ENCODE measurements at places on chromosomes 4 and X.

GRCh38 chr4:39636531-39637184 is 2.0 kb downstream of the SMIM14 start:
- peak; percentile 60 for DNase-seq
- H3K27me3 ChIP-seq = no peaks in the 10 kb centered on the region
- H3K27ac ChIP-seq = no peak overlapping the region
- H3K36me3 ChIP-seq = no peaks in the 10 kb centered on the region
- H3K4me1 ChIP-seq = peaks cover 25% of the 10 kb centered on the region
- H3K4me3 ChIP-seq = peak overlapping the region; percentile 96

DNA sequence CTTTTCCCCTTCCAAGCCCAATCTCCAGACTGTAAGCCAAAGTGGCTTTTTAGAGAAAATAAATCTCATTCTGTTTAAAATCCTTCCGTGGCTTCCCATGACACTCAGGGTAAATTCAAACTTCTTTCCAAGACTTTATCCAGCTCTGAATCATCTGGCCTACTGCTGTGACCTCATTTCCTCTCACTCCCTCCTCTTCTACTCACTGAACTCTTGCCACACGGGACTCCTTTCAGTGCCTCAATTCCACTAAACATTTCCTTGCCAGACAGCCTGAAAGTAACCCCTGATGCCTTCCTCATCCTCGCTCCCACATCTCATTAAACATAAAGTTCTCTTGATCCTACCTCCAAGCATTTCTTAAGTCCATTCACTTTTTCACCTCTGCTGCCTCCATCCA is 27.8 kb upstream of the RNF128 start:
- no peak overlapping the region for H3K27ac ChIP-seq
- H3K4me1 ChIP-seq = no peaks in the 10 kb centered on the region
- DNase-seq = no peak
- no peaks in the 10 kb centered on the region for H3K27me3 ChIP-seq
- no peak overlapping the region for H3K4me3 ChIP-seq

GRCh38 chrX:132704769-132705168 is 215.9 kb upstream of the MBNL3 start:
- no peak overlapping the region for H3K27ac ChIP-seq
- H3K36me3 ChIP-seq = no peaks in the 10 kb centered on the region
- no peak overlapping the region for H3K4me3 ChIP-seq

DNA sequence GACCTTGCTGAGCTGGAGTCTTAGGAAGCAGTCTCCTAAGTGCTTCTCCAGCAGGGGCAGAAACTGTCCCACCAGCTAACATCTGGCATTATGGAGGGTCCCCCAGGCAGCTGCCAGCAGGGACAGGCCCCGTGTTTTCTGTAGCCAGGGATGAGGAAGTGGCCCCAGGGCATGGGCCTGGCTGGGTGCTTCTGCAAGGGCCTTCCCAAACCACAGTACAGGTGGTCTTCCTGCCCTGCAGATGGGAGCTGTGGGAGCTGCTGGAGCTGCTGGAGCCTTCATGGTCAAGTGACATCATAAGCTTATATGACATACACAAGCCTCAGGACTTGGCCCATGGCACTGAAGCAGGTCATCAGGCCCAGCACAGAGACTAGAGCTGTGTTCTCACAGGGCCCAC is 5.0 kb upstream of the MSANTD1 start:
- H3K27me3 ChIP-seq = no peaks in the 10 kb centered on the region
- H3K4me1 ChIP-seq = peaks cover 9% of the 10 kb centered on the region
- H3K27ac ChIP-seq = no peak overlapping the region
- no peak for DNase-seq

DNA sequence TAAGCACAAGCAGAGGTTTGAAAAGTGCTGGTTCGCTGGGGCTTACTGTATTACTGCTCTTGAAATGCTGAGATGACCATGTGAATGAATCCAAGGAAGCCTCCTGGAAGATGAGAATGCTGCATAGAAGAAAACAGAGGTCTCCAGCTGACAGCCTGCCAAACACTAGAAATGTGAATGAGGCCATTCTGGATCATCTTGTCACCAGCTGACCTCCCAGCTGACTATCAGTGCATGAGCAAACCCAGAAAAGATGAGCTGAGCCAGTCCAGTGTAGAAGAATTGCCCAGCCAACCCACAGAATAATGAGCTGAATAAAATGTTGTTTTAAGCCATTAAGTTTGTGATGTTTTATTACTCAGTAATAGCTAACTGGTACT is 49.1 kb upstream of the DYNLT3 start:
- H3K4me3 ChIP-seq = no peak overlapping the region
- DNase-seq = no peak
- no peak overlapping the region for H3K27ac ChIP-seq
- H3K4me1 ChIP-seq = no peaks in the 10 kb centered on the region
- H3K36me3 ChIP-seq = no peaks in the 10 kb centered on the region

DNA sequence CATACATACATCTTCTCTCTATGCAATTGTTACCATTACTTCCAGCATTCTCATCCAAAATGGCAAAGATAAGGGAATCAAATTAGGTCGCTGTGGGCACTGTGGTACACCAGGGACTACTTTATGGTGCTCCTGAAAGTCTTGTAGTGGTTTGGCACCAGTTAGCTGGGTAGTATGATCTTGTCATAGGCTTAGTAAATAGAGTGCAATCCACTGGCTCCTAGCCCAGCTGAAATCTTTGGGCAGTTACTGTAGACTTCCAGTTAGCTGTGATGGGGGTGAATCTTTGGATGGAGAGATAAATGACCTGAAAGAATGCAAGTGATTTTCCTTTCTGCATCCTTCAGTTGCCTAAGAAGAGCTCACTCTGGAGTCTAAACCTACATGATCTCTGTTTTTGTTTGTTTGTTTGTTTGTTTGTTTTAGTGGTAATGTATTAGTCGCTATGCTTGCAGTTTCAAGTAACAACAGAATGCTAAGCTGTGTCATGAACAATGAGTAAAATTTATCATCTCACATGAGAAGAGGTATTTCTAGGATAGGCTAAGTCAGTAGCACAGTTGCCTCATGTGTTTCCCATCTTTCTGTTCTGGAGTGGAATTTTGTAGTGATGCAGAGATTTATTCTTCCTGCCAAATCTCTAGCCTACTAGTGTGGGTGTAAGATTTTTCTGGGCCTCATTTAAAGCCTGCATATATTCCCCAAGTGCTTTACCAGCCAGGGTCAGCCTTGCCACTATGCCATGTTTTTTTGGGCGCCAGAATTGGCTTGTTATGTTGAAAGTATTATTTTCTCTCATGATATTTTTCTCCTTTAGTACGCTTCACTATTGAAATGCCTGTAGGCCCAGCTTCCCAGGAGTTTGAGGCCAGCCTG is 24.2 kb downstream of the HERC3 start:
- H3K27ac ChIP-seq = no peak overlapping the region
- peaks cover 20% of the 10 kb centered on the region for H3K36me3 ChIP-seq

DNA sequence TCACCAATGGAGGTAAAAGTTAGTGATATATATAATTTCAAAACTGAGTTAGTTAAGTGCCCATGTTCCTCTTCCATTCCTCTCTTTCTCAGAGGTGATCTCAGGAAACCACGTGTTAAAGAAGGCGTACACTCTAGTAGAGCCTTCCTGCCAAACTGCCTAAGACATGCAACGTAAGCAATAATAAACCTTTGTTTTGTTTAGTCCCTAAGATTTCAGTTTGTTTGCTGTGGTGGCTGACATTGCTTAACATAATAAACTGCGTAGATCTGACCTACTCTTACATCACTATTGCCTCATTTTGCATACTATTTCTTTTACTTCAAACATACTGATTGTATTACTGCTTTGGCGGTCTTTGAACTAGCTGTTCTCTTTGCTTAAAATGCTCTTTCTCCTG is 99.2 kb downstream of the JADE1 start:
- no peak overlapping the region for H3K27ac ChIP-seq
- no peaks in the 10 kb centered on the region for H3K4me1 ChIP-seq
- H3K27me3 ChIP-seq = no peaks in the 10 kb centered on the region
- DNase-seq = no peak
- H3K4me3 ChIP-seq = no peak overlapping the region

GRCh38 chr4:108906006-108906405 is 143.2 kb upstream of the ETNPPL start:
- no peak for DNase-seq
- no peaks in the 10 kb centered on the region for H3K4me1 ChIP-seq
- peaks cover 4% of the 10 kb centered on the region for H3K27me3 ChIP-seq
- H3K27ac ChIP-seq = no peak overlapping the region

GRCh38 chr4:185113340-185113739 is 29.7 kb upstream of the SLC25A4 start:
- no peaks in the 10 kb centered on the region for H3K4me1 ChIP-seq
- H3K27ac ChIP-seq = no peak overlapping the region
- peaks cover 4% of the 10 kb centered on the region for H3K27me3 ChIP-seq

DNA sequence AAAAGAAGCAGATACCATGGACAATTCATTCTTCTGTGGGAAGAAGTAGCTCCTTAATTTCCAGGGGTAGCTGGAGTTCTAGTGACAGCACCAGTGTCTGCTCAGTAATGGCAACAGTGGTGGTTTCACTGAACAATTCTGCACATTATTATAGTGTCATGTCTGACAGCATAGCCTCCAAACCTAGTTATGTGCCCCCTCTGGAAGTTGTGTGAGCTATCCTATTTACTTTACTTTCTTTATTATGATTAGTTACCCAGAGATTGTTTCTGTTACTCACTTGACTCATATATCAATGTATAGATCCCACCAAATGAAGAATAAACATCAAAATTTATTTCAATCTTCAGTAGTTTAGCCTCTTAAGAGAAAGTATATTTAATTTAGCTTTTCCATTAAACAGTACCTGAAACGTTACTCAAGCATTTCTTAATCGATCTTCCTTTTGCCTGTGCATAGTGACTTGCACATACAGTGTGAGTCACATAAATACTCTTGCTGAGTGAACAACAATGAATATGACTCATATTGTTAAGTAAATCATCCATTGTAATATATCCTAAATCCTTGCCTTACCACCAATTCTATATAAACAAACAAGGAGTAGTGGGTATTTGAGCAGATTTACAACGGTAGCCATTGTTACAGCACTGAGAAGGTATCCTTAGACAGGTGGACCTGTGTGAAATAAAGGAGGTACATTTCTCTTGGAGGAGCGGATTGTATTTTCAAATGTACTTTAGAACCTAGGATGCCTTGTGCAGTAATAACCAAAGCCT is 534.7 kb downstream of the ANKRD50 start:
- DNase-seq = no peak
- H3K4me1 ChIP-seq = no peaks in the 10 kb centered on the region
- no peaks in the 10 kb centered on the region for H3K27me3 ChIP-seq
- H3K36me3 ChIP-seq = no peaks in the 10 kb centered on the region

DNA sequence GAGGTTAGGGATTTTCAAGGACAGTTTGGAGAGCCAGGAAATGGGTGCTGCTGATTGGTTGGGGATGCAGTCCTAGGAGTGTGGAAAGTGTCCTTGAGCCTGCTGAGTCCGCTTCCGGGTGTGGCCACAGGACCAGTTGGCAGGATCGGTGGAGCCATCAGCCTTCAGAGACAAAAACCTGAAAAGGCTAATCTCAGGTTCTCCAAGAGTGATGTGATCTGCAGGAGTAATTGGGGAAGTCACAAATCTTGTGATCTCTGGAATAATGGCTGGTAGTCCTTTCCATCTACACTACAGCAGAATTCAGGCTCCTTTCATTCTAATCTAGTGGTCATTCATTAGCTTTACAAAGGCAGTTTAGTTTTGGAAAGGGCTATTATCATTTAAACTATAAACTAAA is 55.9 kb upstream of the BMP2K start:
- H3K36me3 ChIP-seq = no peaks in the 10 kb centered on the region
- H3K4me1 ChIP-seq = peaks cover 8% of the 10 kb centered on the region
- H3K4me3 ChIP-seq = no peak overlapping the region
- DNase-seq = no peak

DNA sequence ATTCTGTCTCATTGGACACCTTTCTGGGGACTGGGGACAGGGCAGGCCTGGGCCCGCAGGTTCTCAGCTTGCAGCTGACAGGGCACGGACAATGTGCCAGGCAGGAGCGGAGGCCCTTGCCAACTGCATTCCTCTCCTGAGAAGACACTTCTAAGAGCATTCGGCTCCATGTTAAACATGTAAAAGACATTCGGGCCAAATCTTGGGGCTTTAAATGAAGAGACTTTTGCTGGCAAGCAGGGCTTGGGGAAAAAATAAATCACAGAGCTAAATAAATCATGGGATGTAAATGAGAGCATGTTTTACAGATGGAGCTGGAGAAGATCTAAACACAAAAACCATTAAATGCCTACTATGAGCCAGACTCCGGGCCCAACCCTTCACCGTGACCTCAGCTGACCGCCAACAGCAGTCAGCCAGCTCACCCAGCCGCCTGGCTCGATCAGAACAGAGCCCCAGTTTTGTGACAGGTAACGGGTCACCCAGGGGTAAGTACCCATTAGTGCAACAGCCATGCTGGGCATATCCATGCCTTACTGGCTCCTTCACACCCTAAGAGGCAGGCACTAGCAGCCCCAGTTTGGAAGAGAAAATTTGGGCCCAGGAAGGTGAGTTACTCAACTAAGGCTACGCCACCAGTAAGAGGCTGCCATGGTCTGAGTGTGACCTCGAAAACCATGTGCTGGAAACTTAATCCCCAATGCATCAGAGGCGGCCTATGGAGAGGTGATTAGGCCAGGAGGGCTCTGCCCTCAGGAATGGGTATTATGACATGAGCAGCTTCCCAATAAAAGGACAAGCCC is 14.7 kb downstream of the WDR1 start:
- no peaks in the 10 kb centered on the region for H3K27me3 ChIP-seq
- no peak for DNase-seq
- peak overlapping the region; percentile 50 for H3K27ac ChIP-seq

- no peak overlapping the region for H3K4me3 ChIP-seq
- H3K27me3 ChIP-seq = no peaks in the 10 kb centered on the region
- DNase-seq = no peak
- H3K4me1 ChIP-seq = peaks cover 9% of the 10 kb centered on the region
These were observed 37.2 kb downstream of the TBC1D9 start for GRCh38 chr4:140719022-140719421.

DNA sequence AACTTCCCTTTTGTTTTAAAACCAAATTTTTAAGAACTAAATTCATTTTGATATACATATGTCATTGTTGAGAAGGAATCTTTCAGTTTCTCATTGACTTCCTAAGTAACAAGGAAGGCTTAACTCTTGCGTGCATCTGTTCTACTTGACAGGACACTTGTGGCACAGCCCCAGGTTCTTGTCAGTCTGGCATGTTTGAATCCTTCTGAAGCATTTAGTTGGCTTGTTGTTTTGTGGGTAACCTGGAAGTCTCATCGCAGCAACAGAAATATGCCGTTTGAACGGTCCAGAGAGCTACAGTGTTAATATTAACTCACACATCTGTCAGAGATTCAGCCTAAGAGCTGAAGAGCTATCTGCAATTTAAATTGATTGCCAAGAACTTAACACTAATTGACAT is 76.0 kb downstream of the GLRA3 start:
- no peak overlapping the region for H3K4me3 ChIP-seq
- no peak for DNase-seq
- H3K27me3 ChIP-seq = no peaks in the 10 kb centered on the region
- no peaks in the 10 kb centered on the region for H3K4me1 ChIP-seq
- H3K27ac ChIP-seq = no peak overlapping the region

Measured in CD4-positive, alpha-beta T cell (primary cell).